ENCODE measurements at places on chromosomes 7 and 10.

DNA sequence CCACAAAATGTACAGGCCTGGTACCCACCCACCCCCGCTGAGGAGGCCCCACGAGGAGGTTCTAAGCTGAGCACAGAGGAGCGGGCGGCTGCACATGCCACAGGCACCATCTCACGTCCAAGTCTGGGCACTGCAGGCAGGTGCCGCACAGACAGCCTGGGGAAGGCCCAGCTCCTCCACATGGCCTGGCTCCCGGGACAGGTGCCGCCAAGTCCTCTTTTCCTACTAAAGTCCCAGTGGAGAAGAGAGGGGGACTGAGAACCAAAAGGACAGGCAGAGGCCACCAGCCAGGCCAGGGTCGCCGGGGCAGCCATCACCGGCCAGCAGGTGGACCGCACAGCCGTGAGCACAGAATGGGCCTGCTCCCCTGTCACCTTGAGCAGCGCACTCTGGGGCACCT lies 91.1 kb downstream of the MAD1L1 start:
- no peak for DNase-seq

DNA sequence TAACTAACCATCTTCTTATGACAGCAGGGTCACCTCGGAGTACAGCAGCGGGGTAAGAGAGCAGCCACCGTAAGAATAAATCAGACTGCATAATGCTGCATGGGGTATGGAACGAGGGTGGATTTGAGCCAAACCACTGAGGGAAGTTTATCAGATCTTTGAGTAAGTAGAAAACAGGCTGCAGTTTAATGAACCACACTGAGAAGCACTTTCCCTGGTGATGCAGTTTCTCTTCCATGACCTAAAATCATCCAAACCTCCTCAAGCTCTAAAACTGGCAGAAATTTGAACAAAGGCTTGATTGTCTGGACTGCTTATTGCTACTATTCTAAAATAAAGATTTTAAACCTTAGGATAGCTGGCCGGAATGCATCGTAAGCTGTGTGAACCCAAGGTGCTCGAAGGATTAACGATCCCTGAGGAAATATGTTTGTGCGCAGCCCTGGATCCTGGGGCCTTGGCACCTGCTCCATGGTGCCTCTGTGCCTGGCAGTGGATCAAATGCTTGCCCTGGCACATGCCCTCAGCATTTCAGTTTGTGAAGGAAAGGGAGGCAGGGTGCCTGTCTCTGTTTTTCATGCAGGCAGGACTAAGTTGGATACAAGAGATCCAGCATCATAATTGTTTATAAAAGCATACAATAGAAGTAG lies 322.7 kb downstream of the LHFPL3 start:
- no peak for DNase-seq

DNA sequence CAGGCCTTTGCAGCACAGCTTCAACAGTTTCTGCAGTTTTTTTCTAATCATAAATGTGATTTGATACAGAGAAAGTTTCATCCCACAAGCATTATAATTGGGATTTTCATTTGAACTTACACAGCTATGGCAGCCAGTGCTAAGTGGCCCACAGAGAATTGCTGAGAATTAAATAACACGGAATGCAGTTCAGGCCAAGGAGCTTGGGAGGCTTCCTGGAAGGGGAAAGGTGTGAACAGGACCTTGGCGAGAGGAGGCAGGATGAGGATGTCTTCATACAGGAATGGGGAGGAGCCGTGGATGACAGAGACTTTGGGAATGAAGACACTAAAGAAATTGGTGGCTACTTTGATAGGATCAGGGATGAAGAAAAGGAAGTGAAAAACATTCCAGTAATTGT lies 95.3 kb downstream of the ZNF22 start:
- DNase-seq = no peak

DNA sequence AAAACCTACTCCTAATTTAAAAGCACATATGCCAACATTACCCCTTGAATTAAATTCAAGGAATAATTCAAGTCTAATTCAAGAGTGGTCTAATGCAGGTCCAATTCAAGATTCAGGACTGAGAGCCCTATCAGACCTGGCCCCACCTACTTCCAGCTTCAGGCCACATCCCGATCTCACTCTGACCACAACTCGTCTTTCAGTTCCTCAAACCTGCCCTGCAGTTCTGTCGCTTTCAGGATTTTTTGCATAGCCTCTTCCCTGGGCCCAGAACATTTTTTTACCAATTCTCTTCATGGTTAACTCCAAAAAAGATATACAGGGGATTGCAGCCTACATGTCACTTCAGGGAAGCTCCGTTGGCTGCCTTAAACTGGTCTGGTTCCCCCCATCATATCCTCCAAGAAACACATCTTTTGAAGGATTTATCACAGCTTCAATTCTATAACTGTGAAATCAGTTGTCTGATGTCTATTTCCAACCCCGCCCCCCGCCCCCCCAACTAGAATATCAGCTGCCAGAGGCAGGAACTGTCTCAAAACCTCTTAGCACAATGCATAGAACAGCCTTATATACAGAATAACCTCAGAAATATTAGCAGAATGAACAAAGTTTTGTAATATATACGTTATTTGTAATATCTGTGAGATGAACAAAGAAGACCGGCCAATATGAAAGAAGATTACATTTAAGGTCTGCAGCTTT lies 20.8 kb downstream of the CCDC6 start:
- peak; percentile 75 for DNase-seq

GRCh38 chr7:105027176-105027853 lies 13.3 kb downstream of the KMT2E start:
- no peak for DNase-seq

DNA sequence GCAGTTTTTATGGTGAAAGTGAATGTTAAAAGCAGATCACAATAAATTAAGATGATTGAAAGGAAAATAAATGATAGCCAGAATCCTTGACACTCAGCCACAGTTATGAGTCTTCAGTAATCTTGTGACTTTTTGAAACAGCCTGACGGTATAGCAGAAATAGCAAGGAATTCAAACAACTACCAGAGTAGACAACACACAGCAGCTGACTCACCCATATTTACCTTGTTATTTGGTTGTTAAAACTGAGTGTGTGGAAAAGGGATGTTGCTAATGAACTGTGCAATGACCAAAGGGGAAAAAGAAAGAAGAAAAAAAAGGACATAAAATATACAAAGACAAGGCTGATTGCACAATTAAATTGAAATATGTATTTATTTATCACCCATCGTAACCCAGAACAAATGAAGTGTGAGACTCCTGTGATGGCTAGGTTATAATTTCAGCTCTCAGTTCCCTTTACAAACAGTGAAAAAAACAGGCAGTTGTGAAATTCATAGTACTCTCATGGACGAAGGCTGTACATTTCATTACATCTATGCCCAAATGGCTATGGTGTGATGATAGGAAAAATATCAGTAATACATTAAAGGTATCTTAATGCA lies 1023.0 kb upstream of the SORCS1 start:
- DNase-seq = no peak

DNA sequence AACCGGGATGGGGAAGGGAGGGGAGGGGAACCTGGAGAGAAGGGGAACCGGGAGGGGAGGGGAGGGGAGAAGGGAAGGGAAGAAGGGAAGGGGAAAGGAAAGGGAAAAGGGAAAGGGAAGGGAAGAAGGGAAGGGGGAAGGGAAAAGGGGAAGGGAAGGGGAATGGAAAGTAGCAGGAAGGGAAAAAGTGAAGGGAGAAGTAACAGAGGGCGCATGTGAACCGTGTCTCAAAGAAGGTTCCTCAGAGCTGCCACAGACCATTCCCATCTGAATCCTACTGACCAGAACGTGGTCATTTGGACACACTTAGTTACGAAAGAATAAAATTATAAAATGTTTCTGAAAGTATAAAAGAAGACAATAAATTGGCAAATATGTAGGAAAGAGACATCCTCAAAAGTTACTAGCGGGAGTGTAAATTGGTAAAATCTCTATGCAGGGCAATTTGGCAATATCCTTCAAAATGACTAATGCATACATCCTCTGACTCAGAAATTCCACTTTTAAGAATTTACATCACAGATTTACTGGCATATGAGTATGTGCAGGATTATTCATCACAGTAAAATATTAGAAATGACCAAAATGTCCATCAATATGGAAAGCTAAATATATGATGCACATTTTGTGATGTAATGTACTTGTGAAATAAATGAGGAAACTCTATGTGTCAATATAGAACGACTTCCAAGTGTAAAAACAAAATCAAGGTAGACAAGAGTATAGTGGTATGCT lies 12.9 kb downstream of the C10orf67 start:
- no peak for DNase-seq

Data from Peyer's patch (tissue), 4 donors.